ENCODE measurements at places on chromosomes 3 and 15.

- DNase-seq, result no peak
These were observed 202.3 kb upstream of the PROK2 start for GRCh38 chr3:71987089-71987735.

- DNase-seq, result no peak
These were observed 8.6 kb upstream of the ZNF621 start for GRCh38 chr3:40516201-40516600.

DNA sequence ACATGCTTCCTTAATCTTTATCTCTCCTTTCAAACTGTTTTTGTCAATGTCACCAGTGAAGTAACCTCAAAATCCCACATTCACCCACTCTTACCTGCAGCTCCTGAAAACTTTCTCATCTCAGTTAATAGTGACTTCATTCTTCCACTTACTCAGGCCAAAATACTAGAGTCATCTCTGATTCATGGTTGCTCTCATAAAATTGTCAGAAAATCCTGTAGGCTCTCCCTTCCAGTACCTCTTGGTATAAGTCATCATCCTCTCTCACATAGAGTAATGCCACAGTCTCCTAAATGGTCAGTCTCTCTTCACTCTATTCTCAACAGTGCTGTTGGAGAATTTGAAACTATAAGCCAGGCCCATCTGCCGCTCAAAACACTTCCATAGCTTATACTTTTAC lies 34.9 kb upstream of the POU1F1 start:
- DNase-seq, result no peak

GRCh38 chr15:68653801-68654200 lies 75.0 kb downstream of the CORO2B start:
- DNase-seq, result peak; percentile 35

- no peak for DNase-seq
These were observed 73.7 kb downstream of the FOXB1 start for GRCh38 chr15:60077581-60078359.

All from cardiac septum (tissue), 1 donor.